ENCODE measurements at places on chromosomes 7 and 10.

- DNase-seq, result no peak
These were observed 212.8 kb downstream of the MAD1L1 start for GRCh38 chr7:2019711-2020511.

DNA sequence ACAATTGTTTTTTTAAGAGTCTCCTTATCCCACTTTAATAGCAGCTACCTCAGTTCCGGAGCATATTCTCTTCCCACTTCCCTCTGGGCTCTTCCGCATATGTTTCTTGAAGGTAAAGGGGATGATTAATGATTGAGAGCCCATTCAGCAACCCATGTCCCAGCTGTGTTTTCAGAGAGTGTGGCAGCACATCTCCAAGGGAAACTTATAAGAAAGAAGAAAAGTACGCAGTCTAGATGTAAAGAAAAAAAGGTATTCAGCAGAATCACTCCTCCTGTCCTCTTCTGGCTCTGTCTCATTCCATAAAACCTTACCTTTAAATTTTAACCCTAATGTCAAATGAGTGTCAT is 9.7 kb upstream of the ANKRD7 start:
- DNase-seq, result no peak

- DNase-seq, result no peak
These were observed 597 bp downstream of the ZNF277 start for GRCh38 chr7:112206991-112207592.

DNA sequence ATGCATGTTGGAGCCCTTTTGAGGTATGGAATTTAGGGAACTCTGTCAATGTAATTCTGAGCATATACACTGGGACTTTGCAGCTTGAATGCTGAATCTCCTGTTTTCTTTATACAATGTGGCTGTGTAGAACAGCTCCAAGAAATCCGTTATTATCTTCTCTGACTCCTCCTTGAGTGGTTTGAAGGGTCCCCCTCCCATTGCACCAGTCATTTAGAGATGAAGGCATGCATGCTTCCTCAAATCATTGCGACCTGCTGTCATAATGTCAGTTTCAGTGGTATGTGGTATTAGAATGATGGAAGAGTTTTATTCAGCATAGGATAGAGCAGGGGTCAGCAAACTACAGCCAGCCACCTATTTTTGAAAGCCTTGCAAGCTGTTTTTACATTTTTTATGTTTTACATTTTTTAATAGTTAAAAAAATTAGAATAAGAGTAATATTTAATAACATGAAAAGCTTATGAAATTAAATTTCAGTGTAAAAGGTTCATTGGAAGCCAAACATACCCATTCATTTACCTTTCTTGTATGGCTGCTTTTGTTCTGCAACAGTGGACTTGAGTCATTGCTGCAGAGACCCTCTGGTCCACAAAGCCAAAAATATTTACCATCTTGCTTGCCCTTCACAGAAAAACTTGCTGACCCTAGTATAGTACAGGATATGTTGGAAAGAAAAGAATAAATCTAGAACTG is 8.1 kb downstream of the STK17A start:
- no peak for DNase-seq

DNA sequence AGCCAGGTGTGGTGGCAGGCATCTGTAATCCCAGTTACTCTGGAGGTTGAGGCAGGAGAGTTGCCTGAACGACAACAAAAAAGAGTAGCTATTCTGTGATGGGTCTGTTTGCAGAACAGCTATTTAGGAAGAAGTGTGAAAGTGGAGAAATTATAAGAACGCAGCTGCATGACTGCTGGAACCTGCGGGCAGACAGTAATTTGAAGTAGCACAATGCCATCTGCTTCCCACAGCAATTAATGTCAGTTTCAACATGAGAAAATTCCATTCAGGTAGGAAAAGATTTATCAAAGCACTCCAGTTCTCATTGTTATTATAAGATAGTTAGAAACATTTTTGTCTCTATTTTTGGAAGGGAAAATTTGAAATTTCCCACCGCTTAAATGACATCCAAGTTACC is 21.5 kb downstream of the LAMB1 start:
- DNase-seq, result no peak

GRCh38 chr7:143394068-143394467 is 12.9 kb downstream of the ZYX start:
- DNase-seq, result no peak

- DNase-seq, result no peak
These were observed 167.7 kb upstream of the MKLN1 start for GRCh38 chr7:131159961-131160361.

- DNase-seq, result peak; percentile 23
These were observed 10.9 kb downstream of the LIMK1 start for GRCh38 chr7:74094224-74095101.

DNA sequence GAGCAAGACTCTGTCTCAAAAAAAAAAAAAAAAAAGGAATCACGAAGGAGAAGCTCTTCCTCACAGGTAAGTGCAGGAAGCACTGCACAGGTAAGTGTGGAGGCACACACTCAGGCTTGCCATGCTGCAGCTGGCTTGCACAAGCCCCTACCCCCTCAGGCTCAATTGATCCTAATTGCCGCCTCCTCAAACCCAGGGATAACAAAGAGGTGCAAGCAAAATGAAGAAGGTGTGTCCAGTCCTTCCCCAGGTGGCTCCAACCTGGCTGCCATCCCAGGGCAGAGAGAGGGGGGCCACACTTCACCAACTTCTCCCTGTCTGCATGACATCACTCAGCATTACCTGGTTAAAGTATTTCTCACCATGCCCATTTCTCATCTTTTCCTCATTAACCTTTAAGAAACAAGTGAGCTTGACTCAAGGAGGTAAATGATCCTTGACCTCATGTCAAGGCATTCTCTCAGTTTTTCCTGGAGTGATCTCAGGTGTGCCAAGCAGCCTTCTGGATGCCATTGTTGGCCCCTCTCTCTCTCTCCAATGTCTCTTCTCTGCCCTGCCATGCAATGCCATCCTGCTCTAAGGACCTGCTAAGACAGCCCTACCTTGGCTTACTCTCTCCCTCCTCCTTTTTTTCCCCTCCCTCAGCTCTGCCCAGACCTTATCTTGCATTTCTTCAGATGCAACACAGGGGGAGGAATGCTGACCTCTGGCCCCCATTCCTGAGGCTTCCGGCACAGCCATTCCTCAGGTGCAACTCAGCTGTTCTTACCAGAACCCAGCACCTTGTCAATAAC is 13.0 kb upstream of the TRPV6 start:
- DNase-seq, result no peak

- DNase-seq, result no peak
These were observed 157.6 kb upstream of the SEMA3E start for GRCh38 chr7:83806538-83806937.

DNA sequence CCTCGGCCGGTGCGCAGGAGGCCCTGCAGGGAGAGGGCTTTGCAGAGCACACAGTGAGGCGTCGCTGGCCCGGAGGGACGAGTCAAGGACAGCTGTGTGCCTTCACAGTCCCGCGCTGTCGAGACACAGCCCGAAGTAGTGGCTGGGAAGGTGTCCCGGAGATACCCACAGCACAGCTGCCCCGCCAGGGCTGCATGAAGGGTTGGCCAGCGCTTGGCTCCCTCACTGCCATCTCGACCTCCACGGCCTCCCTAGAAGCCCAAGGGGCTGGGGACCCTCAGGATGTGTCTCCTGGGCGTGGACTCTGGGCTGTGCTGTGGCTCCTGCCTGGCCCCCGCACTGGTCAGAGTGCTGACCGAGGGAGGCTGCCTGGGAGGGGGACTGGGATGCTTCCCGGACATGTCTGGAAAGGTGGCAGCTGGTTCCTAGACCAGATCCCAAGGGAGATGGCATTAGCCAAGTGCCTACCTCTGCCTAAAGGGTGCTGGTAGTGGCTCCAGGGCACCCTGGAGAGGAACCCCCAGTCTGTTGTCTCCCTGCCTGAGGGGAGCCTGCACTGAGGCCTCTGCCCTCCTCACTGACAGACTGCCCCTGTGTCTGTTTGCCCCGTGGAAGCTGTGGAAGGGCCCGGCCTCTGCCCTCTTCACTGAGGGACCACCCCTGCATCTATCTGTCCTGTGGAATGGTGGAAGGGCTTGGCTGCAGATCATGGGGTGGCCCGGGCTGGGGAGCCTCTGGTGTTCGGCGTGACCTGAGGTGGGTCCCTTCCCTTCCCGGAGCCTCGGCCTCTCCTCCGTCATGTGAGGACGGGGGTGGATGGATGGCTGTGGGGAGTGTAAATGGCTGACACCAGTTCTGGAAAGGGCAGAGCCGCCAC is 5.8 kb downstream of the ELFN1 start:
- DNase-seq, result peak; percentile 69

DNA sequence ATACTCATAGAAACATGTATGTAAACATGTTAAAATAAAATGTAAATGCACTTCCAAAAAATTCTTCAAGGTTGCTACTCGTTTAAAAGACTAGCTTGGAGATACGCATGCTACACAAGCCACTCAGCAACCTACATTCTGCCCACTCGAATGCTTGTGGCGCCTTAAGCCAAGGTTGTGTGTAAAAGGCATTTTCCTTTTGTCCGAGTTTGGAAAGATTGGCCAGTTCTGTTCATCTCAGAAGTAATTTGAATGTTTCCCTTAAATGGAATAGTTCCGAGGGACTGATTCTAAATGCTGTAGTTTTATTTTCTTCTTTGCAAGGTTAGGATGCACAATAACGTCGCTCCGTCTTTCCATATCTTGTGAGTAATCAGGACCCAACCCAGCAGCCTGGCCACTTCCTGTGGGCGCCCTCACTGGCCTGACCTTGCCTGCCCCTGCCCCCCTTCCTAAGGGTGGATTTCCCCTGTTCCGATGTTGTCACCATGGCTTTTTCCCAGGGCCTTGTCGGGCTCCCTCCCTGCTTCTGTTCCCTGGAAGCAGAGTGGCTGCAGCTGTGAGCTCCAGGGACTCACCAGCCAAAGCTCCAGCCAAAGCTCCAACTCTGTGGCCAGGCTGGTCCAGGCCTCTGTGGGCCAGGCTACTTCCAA is 70.6 kb downstream of the PTPRE start:
- peak; percentile 53 for DNase-seq

- no peak for DNase-seq
These were observed 25.5 kb downstream of the JAZF1 start for GRCh38 chr7:28155019-28155660.

- no peak for DNase-seq
These were observed 150.9 kb upstream of the FOXK1 start for GRCh38 chr7:4531236-4531635.

- no peak for DNase-seq
These were observed 184.2 kb downstream of the KMT2E start for GRCh38 chr7:105198223-105198622.

- no peak for DNase-seq
These were observed 109.6 kb downstream of the SH2D4B start for GRCh38 chr10:80647173-80647833.

GRCh38 chr10:133445751-133446708 is 7.7 kb upstream of the SCART1 start:
- peak; percentile 72 for DNase-seq

GRCh38 chr10:27742195-27743011 is 3.2 kb downstream of the MKX start:
- peak; percentile 71 for DNase-seq

DNA sequence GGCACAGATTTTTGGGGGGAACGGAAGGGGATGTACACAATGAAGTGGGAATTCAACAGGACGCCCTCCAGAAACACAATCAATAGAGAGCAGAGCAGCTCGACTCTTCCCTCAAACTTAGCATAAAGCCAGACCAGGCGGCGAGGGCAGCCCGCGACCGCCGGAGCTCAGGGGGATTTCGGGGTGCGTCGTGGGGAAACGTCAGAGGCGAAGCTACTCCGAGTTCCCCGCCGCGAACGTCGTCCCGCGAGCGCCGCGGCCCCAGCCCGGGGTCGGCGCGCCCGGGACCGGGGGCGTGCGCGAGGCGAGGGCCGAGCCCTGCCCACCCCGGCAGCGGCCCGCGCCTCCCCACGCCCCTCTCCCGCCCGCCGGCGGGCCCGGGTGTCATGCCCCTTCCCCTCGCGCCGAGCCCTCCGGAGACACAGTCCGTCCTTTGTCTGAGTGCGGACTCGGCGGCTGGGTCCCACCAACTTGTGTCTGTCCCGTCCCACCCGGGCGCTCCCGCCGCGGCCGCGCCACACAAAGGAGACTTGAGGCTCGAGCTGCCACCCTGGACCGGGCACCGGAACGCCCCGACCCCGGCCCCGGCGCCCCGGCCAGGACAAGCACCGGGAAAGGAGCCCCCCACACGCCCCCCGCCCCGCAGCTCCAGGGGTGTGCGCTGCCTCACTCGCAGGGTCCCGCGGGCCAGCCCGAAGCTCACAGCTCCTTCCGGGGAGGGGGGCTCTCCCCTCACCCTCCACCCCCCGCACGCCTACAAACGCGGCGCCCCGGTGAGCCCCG is 634 bp downstream of the EZH2 start:
- DNase-seq, result peak; percentile 18

DNA sequence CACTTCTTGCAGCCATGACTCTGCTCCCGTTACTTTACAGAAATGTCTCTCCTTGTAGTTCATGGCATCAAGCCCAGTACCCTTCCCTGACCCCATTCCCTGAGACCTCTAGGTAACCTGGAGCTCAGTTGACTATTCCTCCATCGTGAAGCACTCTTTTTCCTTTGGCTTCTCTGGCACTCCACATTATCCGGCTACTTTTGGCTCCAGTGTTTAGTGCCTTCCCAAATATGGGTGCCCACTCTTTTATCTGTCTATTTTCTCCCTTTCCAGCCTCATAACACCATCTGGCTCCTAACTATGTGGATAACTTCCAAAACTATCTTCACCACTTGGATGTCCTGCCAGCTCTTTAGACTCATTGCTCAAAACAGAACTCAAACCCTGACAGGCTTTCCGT is 744.7 kb upstream of the GALNT17 start:
- DNase-seq, result no peak

- no peak for DNase-seq
These were observed 758.7 kb upstream of the CELF2 start for GRCh38 chr10:10259013-10259412.

DNA sequence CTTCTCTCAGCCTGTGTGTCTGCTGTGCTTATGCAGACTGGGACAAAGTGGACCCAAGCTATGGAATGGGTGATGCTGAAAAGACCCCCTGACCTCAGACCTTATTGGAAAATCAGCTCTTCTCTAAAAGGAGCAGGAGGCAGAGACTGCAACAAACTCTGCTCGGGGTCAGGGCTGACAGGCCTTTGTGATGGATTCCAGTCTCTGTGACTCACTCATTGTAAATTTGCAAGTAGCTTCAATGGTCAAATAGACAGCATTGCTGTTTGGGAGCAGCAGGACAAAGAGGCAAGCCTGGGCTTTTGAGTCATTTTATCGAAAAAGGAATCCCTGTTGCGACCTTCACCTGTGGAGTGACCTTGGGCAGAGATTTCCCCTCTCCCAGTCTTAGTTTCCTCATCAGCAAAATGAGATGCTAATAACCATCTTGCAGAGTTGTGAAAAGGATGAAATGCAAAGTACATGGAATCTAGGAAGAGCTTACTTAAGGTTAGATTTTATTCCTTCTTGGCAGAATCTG is 26.1 kb upstream of the GPR26 start:
- no peak for DNase-seq

GRCh38 chr10:63681993-63682697 is 160.9 kb downstream of the REEP3 start:
- DNase-seq, result no peak

GRCh38 chr7:24718431-24718831 is 38.8 kb downstream of the GSDME start:
- no peak for DNase-seq

Measured in posterior cingulate gyrus (tissue), 11 donors.